ENCODE measurements at places on chromosomes 1 and 21.

- no peak for DNase-seq
Observed at GRCh38 chr1:155326020-155326526, 5.4 kb downstream of the RUSC1 start.

DNA sequence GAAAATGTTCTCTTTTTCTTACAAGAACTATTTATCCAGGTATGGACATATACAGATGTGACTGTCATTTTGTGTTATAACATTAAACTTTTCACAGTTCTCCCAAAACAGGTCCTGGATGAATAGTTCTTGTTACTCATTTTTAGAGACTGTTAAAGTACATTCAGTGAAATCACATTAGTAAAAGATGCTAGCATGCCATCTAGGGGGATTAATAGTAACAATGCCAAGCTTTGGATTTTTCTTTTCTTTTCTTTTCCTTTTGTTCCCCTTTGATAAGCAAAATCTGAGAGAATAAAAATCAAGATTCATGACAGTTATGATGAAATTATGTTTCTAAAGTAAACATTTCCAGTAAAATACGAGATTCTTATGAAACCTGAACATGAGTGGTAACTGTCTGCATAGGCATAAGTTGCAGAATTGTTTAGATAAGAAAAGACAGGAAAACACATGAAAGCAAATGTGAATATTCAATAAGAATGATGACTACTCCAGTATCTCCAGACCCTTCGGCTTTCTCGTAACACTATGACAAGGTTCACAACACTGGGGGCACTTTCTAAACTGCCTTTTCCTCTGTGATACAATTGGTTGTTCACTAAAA is 77.5 kb downstream of the TPR start:
- DNase-seq, result no peak

DNA sequence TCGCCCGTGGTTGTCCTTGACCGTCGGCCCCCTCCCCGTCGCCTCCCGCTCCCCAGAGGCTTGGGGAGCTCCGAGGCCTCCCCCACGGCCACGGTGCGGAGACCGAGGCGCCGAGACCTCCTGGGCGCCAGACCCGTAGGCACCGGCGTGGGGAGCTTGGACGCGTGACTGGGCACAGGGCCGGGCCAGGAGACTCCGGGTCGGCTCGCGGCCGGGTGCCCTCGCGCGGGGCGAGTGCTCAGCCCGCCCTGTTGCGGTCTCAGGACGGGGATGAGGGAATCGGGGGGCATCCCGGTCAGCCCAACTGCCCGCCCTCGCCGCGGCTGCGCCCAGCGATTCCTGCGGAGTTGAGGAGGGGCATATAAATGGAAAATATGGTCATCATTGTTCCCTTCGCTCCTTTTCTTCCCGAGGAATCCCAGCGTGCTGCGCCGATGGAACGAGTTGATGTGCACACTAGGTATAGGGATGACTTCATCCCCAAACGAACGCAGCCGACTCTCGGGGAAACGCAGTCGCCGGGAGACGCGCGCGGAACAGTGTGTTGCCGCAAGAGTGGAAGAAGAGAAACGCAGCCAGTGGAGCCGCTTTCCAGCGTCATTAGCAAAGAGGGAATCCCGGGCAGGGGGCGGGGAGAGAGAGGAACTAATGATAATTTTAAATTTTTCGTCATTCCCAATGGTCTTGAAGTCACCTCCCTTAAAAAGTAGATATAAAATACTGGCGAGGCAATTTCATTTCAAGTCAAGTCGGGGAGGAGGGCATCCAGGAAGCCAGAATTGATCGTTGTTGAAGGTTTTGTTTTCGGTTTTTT is 747 bp upstream of the ENAH start:
- DNase-seq, result peak; percentile 26

DNA sequence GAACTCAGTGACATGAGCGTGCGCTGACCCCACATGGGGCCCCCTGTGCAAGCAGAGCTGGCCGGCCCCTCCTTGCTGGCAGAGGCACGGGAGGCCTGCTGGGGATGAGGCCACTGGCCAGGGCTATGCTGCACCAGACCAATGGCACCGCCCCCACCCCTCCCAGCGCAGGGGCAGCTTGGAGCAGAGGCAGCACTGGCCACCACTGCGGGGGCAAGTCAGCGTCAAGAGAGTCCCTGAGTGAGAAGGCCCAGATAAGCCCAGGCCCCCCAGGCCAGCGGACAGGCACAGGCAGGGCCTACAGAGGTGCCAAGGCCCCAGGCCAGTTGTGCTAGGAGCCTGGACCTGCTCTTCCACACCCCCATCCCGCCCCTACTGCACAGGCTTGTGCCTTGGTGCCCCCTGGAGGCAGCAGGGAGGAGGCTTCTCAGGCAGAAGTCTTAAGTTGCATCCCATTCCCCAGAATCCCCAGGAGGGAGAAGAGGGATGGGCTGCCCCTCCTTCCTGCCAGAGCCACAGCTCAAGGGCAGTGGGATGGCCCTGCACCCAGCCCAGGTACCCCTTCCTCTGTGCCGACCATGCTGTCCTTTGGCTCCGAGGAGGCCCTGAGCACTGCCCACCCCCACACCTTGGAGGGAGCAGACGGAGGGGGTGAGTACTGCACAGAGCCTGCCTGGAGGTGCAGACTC is 35.8 kb downstream of the EPHX1 start:
- no peak for DNase-seq

DNA sequence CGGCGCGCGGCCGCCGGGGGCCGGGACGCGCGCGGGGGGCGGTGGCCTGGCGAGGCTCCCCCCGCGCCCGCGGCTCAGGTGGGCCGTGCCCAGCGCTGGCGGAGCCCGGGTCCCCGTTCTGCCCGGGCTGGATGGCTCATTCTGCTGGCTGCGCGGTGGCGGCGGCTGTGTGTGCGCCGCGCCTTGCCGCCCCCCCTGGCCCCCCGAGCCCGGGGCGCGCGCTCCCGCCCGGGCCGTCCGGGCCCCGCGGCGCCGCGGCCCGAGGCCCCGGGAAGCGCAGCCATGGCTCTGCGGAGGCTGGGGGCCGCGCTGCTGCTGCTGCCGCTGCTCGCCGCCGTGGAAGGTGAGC is at the start of gene EPHB2:
TSS of gene EPHB2 (plus strand) at position 139 of the 349 bp plus-strand sequence. CDS start at position 283, 144 bp downstream.
- peak; percentile 28 for DNase-seq

DNA sequence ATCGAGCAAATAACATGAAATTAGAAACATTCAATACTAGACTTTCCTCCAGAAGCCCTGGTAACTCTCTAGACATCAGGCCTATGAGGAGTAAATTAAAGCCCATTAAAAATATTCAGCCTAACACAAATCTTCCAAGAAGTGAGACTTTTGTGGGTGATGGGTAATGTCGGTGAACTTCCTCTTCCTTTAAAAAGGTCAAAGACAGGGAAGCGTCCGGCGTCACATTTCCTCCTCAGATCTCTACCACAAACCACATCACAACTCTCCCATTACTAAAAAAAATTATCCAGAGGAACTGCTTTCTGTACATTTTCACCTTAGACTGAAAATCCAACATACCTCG is 1.4 kb downstream of the EIF4G3 start:
- no peak for DNase-seq

GRCh38 chr1:206422525-206422924 is 47.8 kb upstream of the IKBKE start:
- DNase-seq, result no peak

GRCh38 chr1:240909701-240910457 is 297.9 kb upstream of the GREM2 start:
- no peak for DNase-seq

GRCh38 chr1:33394770-33395169 is 36.1 kb downstream of the PHC2 start:
- DNase-seq, result no peak

DNA sequence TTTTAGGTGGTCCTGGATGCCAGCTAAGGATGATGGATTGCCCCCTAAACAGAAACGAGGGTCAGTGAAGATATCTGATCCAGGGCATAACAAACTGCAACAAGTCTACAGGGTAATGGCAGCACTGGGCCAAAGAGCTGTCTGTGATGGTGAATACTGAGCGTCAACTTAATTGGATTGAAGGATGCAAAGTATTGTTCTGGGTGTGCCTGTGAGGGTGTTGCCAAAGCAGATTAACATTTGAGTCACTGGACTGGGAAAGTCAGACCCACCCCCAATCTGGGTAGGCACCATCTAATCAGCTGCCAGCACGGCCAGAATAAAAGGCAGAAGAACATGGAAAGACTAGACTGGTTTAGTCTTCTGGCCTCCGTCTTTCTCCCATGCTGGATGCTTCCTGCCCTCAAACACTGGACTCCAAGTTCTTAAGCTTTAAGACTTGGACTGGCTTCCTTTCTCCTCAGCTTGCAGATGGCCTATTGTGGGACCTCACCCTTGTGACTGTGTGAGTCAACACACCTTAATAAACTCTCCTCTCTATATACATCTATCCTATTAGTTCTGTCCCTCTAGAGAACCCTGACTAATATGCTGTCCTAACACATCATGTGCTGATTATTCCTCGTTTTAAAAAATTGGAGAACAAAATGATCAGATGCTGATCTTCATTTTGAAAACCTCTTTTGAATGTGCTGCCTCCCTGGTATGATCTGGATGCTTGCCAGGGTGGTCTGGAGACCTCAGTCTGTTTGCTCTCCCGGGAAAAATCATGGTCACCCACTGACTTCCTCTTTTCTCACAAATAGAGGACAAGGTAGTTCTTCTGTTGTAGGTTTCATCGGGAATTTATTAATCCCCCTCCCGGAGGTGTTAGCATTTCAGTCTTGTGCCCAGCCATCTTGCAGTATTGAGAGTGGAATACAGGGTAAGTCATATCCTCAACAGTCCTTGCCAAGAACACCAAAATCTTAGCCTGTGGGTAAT is 234.7 kb downstream of the SETD4 start:
- no peak for DNase-seq

DNA sequence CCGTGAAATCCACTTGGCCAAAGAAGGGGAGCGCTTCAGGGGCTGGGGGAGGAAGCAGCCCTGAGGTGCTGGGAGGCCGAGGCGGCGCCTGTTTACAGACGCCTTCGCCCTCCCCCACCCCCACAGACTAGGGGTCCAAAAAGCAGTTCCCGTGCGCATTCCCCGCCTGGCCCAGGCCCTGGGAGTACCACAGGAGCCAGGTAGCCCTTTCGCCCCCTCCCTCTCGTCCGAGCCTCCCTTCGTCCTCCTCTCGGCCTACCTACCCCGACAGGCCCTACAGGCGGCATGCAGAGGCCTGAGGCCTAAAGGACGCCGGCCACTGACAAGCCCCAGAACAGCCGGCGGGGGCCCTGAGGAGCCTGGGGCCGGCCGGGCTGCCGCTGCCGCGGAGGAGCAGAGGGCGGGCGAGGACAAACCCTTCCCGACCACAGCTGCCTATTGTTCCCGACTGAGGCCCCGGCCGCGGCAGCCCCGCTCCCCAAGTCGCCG is 522 bp downstream of the RC3H1 start:
- peak; percentile 34 for DNase-seq

All from naive thymus-derived CD8-positive, alpha-beta T cell (primary cell).